ENCODE measurements at places on chromosomes 5 and 9.

- no peak for DNase-seq
Observed at GRCh38 chr5:157290156-157290980, 24.4 kb downstream of the CYFIP2 start.

DNA sequence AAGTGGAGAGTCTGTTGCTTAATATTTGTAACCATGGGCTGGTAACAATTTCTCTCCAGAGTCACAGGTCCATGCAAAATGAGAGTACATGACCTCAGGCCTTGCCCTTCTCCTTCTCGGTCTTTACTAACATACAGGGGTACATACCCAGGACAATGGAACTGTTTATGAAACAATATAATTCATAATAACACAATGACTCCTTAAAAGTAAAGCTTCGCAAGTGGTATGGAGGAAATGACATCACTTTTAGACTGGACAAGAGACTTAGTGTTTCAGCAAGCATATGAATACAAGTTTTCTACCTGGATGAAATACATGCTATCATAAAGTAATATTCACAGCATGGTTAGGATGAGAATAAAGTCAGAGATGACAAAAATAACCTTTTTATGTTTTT lies 386.6 kb downstream of the PLK2 start:
- no peak for DNase-seq

DNA sequence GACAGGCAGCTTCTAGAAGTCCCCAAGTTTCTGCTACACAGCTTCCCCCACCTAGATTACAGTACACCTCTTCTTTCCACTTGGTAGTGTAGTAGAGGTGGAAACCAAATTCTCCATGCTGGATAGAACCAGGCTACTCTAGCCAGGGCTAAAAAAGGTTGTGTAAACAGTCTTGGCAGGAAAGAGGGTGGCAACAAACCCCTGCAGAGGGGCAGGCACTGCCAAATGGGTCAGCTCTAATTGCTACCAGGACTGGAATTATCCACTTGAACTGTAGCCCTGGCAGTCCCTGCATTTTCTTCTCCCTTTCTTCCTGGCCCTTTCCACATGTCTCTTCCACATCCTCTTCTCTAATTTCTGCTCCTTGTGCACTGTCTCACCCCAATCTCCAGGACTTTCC lies 24.8 kb downstream of the RANBP3L start:
- no peak for DNase-seq

DNA sequence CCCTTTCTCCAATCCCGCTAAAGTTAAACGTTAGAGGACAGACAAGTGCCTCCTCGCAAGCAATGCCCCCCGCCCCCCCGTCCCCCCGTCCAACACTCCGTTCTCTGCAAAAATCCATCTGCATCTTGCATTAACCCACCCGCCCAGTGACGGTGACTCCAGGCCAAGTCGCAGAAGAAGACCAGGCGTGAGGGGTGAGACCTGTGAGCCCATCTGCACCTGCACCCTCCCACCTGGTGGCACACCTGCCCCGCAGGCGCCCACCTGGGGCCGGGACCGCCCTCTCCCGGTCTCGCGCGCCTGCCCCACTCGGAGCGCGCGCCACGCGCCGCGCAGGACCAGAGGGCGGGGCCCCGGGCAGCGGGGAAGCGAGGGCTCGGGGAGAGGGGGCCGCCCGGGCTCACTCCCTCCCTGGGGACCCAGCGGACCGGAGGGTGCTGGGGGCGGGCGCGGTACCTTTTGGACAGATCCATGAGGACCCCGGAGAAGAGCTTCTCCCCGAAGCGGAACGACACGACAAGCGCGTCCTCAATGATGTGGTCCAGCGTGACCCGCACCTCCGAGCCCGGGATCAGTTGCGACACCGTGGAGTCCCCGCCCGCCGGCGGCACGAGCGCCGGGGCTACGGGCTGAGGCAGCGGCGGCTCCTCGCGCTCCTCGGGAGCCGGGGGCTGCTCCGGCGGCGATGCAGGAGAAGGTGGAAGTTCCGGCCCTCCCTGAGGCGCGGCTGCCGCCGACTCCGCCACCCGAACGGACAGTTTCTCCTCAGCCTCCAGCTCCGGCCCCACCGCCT lies 705 bp downstream of the PWWP2A start:
- DNase-seq = no peak

DNA sequence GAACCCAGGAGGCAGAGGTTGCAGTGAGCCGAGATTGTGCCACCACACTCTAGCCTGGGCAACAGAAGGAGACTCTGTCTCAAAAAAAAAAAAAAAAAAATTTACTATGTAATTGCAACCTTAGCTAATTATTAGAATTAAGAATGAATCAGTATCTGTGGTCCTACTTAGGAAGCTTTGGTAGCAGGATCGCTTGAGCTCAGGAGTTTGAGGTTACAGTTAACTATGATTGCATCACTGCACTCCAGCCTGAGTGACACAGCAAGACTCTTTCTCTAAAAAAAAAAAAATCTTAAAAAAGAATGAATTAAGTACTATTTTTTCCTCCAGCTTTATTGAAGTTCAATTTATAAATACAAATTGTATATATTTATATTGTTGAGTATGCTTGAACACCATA lies 16.7 kb downstream of the NDUFAF2 start:
- no peak for DNase-seq

DNA sequence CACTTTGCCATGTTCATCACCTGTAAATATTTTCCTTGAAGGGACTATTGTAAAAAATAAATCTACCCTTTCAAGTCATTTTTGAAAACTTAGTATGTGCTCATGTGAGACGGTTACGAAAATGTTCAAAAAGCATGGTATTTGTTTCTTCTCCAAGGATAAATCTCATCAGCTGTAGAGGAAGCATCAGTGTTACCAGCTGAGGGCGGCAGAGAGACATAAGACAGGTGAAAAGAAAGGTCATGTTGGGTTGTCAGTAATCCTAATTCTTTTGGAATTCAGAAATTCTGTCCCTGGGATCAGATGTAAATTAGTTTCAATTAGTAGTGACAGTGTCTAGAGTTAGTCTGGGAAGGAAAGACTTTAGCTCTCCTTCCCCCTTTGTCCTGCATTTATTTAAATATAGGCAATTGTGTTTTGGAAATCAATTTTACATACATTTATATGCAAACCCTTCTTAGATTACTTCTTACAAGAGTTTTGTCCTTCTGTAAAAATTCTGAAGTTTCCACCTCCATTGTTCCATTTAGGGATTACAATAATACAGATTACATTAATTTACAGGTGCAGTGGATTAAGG lies 791.9 kb upstream of the CDH6 start:
- no peak for DNase-seq

DNA sequence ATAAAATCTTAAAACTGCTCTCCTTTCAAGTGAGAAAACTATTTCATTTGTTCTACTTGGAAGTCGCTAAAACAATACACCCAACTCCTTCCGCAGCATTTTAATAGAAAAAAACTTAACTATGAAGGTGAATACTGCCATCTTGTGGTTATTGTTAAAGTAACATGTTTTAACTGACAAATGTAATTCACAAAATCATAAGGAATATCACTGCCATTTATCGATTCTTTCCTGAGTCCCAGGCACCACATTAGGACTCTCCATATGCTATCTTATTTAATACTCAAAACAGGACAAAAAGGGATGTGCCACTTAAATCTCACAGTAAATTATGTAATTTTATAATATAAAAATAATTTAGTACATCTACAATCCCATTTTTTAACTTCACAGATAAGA lies 130.5 kb upstream of the ITGA1 start:
- DNase-seq = peak; percentile 59

GRCh38 chr5:68746220-68746619 lies 347.6 kb upstream of the SLC30A5 start:
- no peak for DNase-seq

DNA sequence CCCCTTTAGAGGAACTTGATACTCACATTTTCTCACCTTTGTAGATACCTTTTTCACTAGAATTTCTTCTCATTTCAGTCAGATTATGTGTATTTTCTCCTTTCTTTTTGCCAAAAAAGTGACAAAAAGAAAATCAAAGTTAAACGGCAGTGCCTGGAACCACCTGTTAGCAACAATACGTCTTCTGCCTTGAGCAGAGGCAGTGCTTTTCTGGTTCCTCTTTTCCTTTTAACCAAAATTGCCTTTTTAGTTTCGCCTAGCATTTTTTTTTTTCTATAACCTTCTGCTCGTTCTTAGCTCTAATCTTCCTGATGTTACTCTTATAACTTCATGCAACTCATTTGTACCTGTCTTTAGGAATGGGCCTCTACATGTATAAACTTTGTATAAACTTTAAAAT lies 26.1 kb downstream of the SMIM32 start:
- no peak for DNase-seq

DNA sequence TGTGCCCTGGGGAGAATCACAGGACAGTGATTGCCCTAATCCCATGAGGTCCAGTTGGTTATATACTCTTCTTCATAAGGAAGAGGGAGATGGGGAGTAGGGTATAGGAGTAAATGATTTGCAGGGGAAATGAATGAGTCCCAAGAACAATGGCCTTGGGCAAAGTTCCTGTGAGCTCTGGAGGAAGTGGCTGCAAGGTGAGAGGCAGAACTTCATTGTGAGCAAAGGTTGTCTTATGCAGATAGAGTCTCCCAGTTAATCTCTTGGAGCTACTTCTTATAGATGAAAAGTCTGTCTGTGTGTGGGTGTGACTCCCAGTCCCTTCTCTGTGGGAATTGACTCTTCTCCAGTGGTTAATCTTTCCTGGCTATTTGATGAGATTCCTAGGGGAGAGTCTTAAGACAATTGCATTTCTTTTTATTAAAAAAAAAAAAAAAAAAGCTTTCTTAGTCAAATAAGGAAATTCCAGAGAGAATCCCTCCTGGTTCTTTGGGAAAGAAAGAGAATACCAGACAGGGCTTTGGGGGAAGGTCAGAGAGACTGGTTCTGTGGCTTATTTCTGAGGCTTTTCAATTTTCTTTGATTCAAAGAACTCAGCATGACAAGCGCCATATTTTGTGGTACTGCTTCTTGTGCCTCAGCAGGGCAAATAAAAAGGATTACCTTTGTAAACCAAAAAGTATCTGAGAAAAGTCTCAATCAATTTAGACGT lies 33.6 kb upstream of the MEGF10 start:
- no peak for DNase-seq

- no peak for DNase-seq
Observed at GRCh38 chr5:102018279-102018678, 277.8 kb downstream of the SLCO4C1 start.

- DNase-seq = peak; percentile 57
Observed at GRCh38 chr9:119844431-119844830, 475.2 kb upstream of the BRINP1 start.

- DNase-seq = no peak
Observed at GRCh38 chr5:141437221-141437620, 6.9 kb downstream of the PCDHGA12 start.

DNA sequence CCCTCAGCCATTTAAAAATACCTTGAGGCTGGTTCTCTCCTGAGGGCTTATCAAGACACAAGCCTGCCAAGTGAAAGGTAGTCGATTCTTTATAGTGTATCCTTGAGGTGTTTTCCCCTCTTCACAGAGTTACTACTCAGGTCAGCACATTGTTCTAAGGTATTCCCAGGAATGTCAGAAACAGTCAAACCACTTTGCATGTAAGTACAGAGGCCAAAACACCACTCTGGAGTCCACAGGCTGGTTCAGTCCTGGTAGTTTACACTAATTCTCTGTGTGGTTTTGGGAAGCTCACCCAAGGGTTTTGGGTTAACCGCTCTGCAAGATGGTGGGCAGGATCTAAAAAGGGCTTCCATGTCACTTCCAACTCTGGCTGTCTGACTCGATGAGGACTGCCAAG lies 162.3 kb upstream of the PPP2R2B start:
- no peak for DNase-seq

DNA sequence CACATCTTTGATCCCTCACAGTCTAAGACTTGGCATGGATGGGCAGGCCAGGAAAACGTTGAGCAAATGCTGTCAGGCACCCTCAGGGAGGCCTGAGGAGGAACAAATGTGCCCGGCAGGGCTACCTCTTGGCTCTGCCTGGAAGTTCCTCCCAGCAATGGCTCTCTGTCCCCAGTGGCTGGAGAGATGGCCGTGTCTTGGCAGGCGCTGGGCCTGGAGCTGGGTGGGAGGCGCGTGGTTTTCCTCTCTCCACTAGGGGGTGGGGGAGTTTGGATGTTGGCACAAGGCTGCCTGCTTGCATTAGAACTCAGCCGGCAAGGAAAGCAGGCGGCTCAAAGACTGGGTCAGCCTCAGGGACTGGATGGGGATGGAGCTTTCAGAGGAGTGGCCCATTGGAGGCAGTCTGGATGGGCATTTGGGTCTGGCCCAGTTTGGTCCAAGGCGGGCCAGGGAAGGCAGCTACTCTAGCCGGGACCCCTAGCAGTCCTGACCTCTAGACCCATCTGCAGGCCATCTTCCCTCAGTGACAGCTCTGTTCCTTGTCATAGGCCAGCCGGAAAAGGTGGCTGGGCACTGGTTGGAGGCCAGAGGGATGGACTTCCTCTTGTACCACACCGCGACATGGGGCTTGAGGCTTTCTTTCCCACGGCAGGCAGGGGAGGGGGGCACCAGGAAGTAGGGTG lies 68.2 kb upstream of the STC2 start:
- DNase-seq = no peak
